HuH-7.5 (cell line): ENCODE measurements at places on chromosomes 3 and 15.

GRCh38 chr3:64266983-64267382 lies 41.7 kb upstream of the PRICKLE2 start:
- no peak for DNase-seq

- no peak for DNase-seq
Measured at GRCh38 chr15:61141497-61142125, 87.5 kb downstream of the RORA start.

GRCh38 chr15:62035256-62035924 lies 24.9 kb downstream of the VPS13C start:
- DNase-seq = no peak

DNA sequence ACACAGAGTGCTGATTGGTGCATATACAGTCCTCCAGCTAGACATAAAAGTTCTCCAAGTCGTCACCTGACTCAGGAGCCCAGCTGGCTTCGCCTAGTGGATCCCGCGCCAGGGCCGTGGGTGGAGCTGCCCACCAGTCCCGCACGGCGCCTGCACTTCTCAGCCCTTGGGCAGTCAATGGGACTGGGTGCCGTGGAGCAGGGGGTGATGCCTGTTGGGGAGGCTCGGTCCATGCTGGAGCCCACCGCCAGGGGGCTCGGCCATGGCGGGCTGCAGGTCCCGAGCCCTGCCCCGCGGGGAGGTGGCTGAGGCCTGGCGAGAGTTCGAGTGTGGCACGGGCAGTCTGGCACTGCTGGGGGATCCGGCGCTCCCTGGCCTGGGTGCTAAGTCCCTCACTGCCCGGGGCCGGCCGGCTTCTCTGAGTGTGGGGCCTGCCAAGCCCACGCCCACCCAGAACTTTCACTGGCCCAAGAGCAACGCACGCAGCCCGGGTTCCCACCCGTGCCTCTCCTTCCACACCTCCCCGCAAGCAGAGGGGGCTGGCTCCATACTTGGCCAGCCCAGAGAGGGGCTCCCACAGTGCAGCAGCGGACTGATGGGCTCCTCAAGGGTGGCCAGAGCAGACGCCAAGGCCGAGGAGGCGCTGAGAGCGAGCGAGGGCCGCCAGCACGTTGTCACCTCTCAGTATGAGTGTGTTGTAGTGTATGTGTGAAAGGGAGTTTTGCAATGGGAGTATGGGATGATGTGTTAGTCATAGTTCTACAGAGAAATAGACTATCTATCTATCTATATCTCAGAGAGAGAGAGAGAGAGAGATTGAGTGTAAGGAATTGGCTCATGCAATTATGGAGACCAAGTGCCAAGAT lies 69.0 kb downstream of the UBE2E2 start:
- no peak for DNase-seq

DNA sequence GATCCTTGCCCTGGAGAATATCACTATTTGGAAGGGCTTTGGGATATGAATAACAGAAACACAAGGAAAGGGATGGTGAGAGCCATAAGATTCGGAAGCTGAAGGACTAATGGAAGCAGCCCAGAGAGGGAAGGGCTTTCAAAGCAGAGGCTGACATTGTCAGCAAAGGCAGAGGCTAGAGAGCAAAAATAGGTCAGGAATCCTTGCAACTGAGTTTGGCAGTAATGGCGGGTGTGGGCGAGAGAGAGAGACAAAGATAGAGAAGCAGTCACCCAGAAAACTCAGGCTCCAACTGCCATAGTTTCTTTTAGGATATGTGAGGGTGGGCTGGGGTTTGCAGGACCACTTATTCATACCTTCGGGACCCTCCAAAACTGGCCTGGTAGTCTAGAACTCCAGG lies 248.6 kb downstream of the OPA1 start:
- no peak for DNase-seq

DNA sequence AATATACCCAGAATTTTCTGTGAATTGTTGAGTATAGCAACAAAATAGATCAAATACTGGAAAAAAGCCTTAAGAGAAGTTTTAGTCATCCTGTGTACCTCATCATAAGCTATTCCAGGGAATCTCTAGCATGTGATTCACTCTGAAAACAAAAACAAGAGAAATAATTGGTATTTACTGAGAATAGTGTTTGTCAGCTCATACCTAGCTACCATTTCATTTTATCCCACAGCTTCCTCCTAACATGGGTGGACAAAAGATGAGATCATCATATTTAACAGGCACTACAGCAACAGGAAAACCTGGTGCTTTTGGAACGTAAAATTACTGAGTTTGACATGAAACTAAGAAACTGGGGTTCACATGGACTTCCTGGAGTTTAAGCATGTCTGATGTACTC lies 753.5 kb upstream of the NECTIN3 start:
- DNase-seq = no peak

DNA sequence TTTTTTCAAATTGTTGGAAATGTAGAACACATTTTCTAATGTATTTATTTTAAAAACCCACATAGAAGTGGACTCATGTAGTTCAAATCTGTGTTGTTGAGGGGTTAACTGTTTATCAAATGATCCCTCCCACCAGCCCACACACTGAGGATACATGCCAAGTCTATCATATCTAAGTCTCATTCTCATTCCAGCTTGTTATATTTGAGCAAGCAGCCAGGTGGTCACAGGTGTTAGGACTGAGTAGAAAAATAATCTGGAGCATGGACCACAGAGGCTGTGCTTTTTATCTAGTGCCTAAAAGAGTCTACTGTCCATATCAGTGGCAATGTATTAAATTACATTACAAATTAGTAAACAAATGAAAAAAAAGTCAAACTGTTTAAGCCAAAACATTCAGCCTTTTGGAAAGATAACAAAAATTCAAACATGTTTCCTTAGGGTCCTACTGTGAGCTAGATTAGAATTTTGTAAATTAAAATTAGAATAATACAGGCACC lies 20.7 kb upstream of the SPESP1 start:
- DNase-seq = no peak
